ENCODE measurements at places on chromosomes 7 and 10.

- no peak for DNase-seq
These were observed 76.5 kb downstream of the CUBN start for GRCh38 chr10:17053061-17053460.

GRCh38 chr7:29484280-29484679 is 79.4 kb upstream of the PRR15 start:
- DNase-seq: no peak

- no peak for DNase-seq
These were observed 704 bp downstream of the ZNRF2 start for GRCh38 chr7:30285067-30285535.

DNA sequence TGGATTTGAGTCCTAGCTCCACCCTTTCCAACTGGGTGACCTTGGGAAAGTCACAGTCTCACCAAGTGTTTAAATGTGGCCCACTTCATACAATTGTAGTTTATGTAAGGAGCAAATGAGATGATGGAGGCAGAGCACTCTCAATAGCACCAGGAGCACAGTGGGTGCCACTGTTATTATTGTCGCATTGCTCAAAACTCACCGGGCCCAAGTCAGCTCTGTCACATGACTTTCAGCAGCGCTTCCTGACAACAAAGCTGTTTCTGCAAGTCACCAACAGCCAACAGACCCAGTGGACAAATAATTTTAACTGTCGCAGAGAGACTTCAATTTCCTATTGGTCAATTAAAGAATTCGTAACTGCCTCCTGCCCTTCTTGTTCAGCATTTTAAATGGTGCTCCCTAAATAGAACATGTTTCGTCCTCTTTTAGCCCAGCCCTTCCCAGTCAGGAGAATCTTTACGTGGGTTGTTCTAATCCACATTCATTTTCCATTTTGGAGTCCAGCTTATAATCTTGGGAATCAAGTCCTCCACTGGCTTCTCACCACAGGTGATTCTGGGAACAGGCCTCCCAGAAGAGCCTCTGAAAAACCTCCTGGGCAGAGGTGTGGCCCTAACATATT is 415.6 kb upstream of the NPVF start:
- DNase-seq: no peak
